T-helper 2 cell treated with Interferon-gamma antibody and Interleukin-4, amounts not matched to agents 5 μg/mL and 100 μg/mL, for 36 hours (primary cell): ENCODE measurements at places on chromosomes 5 and 9.

DNA sequence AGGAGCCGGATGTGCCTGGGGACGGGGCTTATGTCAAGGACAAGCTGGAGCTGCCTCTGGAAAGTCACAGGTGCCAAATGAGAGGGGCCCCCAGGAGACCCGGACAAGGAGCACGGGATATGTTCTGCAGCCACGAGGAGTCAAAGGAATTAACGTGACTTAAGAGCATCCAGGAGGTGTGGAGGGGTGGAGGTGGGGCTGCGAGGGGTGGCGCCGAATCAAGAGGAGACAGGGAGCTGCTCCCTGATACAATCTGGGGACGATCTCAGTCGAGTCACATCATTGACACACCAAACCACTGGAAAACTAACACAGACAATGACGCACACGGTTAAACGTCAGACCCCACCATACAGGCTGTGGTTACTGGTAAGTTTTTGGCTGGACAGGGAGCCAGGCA lies 10.4 kb downstream of the CCDC127 start:
- no peak for DNase-seq

- DNase-seq = no peak
These were observed 162.6 kb downstream of the GLIS3 start for GRCh38 chr9:4137234-4137633.

GRCh38 chr9:78158286-78158685 lies 77.6 kb upstream of the CEP78 start:
- DNase-seq = no peak

- DNase-seq = no peak
These were observed 87.0 kb upstream of the ACTBL2 start for GRCh38 chr5:57569601-57570000.

DNA sequence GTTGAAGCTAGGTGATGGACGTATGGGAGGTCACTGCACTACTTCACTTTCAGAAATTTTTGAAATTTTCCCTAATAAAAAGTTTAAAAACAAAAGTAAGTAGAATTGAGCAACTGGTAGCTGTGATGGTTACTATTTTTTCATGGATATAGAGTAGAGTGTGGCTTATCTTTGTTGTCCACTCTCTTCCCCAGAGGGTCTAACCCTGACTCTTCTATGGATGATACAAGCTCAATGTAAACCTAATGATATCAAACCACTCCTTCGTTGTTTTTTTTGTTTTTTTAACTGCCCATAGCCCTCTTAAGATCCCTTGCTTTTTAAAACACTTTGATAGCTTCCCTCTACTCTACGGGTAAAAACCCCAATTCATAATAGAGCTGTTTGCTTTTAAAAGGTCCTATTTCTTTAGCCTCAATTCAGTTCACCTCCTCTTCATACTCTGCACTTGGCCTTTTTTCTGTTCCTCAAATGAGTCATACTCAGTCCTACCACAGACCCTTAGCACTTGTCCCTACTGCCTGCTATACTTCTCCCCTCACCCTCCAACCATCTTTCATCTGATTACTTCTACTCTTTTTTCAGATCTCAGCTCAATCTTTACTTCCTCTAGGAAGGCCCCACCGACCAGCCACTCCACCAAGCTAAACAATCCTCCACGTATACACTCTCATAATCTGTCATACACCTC lies 2.6 kb downstream of the HDAC3 start:
- no peak for DNase-seq

DNA sequence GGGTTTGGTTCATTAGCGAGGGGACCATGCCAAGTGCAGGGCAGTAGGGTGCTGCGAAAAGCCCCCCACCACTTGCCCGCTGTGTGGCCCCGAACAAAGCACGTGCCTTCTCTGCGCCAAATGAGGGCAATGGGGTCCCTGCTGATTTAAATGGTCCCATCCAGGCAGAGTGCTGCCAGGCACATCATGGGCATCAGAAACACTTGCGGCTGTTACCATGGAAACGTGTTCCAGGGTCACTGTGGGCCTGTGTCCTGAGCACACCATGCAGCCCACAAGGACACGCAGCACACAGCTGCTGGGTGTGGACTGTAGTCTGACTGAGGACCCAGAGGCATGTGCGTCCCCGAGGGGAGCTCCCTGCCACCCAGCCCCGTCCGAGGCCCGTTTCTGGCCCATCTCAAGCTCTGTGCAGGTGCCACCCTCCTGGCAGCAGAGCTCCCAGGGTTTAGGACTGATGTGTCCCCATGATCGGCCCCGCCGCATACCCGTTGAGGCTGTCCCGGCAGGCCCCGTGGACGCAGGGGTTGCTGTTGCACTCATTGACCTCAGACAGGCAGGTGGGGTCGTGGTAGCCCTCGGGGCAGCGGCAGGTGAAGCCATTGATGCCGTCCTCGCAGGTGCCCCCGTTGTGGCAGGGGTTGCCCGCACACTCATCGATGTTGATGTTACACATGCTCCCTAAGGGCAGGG lies 31.3 kb upstream of the SEC16A start:
- DNase-seq = no peak

GRCh38 chr9:132026932-132027585 lies 52.6 kb downstream of the MED27 start:
- DNase-seq = no peak

DNA sequence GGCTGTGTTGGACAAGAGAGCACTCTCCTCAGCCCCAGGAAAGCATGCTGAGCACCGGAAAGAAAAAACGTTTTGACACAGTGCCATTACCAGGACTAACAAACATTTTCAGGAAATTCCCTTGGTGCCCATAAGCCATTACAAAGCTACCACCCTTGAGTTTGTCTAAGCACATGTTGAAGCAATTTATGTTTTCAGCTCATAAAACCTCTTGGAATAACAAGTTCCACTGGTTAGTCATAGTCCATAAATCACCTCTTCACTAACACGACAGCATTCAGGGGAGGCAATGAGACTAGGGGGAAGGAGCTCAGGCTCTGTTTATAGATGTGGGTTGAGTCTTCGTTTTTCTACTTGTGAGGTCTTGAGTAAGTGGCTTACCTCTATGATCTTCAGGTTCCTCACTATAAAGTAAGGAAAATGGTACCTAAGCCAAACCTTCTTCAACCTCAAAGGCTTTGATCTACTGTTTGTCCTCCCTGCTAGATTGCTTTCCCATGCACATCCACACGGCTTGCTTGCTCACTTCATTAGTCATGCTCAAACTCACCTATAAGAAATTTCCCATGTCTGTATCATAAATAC lies 65.4 kb downstream of the DRD1 start:
- DNase-seq = no peak

GRCh38 chr5:96427824-96428223 lies 5.2 kb downstream of the PCSK1 start:
- no peak for DNase-seq

- DNase-seq = no peak
These were observed 61.9 kb upstream of the MEGF10 start for GRCh38 chr5:127228540-127229184.

GRCh38 chr9:77402286-77402685 lies 225.0 kb downstream of the VPS13A start:
- DNase-seq = no peak

- DNase-seq = no peak
These were observed 170.8 kb upstream of the NR3C1 start for GRCh38 chr5:143574236-143574635.

GRCh38 chr5:43367453-43367852 lies 44.7 kb downstream of the CCL28 start:
- no peak for DNase-seq

DNA sequence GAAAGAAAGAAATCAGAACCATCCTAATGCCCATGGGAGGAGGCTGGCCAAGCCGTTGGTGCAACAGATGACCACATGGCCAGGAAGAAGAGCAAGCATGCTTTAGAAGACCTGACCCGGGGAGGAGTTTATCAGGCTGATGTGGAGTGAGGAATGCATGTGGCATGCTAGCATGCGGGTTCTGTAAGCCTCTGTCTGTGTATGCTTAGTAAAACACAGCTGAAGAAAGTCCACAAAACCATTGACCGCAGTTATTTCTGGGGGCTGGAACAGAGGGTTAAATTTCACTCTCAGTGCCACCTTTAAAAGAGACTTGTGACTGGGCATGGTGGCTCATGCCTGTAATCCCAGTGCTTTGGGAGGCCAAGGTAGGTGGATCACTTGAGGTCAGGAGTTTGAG lies 19.1 kb downstream of the GFI1B start:
- no peak for DNase-seq

- no peak for DNase-seq
These were observed 32.7 kb downstream of the SUSD1 start for GRCh38 chr9:112142420-112142819.

DNA sequence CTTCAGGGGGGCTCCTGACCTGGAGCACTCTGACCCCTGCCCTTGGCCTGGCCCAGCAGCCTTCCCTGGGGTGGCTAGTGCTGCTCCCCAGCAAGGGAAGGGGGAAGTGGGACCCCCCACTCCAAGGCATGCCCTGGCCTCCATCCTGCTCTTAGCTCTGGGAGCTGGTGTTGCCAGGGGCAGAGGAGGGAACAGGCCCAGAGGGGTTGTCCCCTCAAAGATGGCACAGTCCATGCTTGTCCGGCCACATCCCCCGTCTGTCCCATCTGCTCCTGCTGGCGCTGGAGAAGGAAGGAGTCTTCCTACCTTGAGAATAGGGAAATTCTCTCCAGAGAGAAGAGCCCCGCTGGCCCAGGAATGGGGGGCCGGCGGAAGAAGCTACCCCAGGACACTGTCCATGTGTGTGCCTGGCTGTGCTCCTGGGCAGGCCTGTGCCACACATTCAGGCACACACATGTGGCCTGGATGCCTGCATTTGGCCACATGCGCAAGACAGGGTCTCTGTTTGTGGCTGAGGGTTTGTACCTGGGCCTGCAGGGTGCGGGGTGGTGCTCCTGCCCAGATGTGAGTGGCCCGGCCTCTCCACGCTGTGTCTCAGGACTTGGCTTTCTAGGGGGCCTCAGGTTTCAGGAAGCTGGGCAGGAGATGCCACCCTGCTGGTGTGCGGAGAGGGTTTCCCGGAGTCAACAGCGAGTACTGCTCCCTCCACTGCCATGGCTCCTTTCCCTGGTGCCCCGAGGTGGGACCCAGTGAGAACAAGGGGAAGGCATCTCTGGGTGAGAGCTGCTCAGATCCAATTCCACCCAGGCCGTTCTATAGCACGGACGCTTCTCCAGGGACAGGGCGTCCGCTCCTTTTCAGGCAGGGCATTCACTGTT lies 247.1 kb downstream of the PBX3 start:
- DNase-seq = no peak

GRCh38 chr5:73201547-73202513 lies 28.8 kb downstream of the TMEM174 start:
- peak; percentile 47 for DNase-seq

- no peak for DNase-seq
These were observed 55.2 kb downstream of the DROSHA start for GRCh38 chr5:31476738-31477141.

GRCh38 chr5:141529873-141530272 lies 41.0 kb downstream of the PCDHGC5 start:
- DNase-seq = no peak

DNA sequence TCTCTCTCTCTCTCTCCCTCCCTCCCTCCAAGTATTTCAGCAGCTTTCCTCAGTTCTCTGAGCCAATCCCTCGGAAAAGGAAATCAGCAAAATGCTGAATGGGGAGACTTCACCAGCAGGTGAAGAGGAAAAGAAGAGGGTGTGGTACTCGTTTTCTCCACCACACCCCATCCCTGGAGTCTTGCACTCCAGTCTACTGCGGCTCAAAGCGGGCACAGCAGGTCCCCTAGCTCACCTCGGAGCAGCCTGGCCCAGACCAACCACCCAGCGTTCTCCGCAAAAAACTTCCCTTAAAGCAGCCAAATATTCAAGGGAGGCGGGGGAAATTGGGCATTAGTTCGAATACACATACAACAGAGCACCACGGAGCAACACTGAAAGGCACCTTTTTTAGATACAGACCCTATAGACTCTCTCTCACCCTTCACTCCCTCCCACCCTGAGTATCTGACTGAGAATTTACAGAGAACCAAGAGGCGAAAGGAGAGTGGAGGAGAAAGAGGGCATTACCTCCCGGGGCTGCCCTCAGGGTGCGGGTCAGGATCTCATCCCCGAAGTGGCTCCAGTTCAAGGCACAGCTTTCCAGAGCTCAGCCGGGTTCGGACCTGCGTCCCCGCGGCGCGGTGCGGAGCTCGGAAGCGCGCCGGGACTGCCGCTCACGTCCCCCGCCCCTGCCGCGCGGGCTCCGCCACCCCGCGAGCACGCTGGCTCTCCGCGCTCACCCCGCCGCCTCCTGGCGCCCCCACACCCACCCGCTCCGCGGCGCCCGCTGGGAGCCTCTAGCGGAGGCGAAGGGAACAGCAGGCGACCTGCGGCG lies 1638.5 kb upstream of the C9orf72 start:
- peak; percentile 16 for DNase-seq

GRCh38 chr9:100505564-100506159 lies 32.7 kb downstream of the TMEFF1 start:
- DNase-seq = peak; percentile 38

DNA sequence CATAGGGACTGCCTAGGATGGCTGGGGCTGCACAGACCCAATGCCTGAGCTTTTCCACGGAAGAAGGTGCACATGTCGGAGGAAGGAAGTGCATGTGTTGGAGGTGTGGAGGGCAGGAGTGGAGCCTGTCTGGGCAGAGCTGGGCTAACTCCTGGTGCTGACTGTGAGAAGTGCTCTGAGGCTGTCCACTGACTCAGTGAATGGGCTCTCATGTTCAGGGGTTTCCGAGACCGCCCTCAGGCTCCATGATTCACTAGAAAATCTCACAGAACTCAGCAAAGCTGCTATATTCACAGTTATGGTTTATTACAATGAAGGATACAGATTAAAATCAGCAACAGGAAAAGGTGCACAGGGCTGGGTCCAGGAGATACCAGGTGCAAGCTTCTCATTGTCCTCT lies 37.2 kb downstream of the NTNG2 start:
- DNase-seq = no peak

GRCh38 chr5:119876522-119876921 lies 247.2 kb downstream of the FAM170A start:
- DNase-seq = no peak

DNA sequence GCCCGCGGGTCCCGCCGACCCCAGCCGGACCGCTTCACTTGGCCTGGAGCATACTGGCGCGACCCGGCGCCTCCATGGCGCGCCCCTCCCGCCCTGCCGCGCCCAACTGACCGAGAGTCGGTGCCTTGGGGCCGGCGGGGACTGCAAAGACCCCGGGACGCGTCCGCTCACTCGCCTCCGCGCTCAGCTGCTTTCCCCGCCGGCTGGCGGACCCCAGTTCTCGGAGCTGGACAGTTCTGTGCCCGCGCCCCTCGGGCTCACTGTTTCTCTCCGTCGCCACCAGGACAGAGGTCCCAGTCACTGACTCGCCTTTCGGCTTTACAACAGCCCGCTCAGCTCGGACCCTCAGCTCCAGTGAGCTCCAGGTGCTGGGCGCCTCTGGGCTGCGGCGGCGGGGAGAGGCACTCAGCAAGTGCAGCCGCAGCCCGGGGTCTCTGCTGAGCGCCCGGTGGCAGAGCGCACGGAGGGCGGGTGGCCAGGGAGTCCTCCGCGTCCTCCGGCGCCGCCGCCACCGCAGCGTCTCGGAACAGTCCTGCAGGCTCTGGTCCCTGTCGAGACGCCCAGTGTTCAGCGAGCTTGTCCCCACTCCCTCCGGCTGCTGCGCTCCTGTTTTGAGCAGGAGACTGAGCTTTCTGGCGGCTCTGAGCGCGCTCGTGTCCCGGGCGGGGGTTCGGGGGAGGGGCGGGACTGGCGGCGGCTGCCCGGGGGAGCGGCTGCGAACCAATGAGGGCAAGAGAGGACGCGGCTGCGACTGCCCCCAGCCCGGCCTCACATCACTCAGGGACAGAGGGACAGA lies at the start of gene SMIM32:
Gene SMIM32, minus strand, starts transcription at position 637 of the 796 bp plus-strand sequence. CDS start 638 bp downstream, outside the sequence.
- DNase-seq = no peak

- DNase-seq = no peak
These were observed 203.9 kb downstream of the PCSK1 start for GRCh38 chr5:96229188-96229587.

- no peak for DNase-seq
These were observed 680.0 kb downstream of the TLE4 start for GRCh38 chr9:80251778-80252177.

GRCh38 chr9:113296796-113297558 lies 6.2 kb downstream of the RNF183 start:
- DNase-seq = no peak
